AG08396 (cell line): ENCODE measurements at places on chromosomes 11 and 22.

- no peak for DNase-seq
Observed at GRCh38 chr11:131474947-131475346, 104.5 kb downstream of the NTM start.

DNA sequence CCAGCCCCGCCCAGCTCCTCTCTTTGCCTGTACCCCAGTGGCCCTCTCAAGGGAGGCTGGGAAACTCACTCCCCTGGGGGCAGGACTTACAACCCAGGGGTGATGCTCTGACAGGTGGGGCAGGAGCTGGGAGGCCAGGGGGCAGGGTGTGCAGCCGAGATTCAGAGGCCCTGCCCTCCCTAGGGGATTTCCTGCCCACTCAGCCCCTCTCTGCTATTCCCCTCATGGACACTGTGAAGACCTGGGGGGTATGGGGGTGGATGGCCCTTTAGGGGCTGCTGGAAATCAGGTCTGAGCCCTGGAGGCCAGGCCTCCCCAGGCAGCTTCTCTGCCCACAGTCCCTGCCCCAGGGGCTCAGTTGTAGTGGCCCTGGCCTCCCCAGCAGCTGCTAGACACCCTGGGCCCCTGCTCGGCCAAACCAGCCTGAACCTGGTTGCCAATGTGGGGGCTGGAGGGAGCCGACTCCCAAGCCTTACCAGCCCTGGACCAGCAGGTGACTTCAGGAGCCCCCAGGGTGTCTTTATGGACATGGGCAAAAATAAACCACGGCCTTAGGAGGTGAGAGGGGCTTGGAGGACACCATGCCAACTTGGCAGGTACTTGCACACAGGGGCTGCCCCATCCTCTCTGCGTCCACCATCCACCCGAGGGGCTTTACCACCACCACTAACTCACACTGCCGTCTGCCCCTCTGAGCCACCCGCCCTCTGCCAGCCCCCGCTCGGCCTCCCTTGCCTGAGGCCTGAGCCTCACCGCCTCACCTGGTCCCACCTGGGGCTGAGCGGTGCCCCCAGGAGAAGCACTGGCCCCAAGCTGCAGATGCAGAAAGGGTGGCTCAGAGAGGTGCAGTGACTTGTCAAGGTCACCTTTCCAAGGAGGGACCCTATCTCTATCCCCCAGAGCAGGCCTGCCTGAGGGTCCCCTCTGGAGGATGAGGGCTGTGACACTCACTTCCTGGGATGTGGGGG is 2.8 kb upstream of the PHLDA2 start:
- DNase-seq = no peak

- DNase-seq = no peak
Observed at GRCh38 chr11:128181088-128181480, 406.3 kb downstream of the ETS1 start.

DNA sequence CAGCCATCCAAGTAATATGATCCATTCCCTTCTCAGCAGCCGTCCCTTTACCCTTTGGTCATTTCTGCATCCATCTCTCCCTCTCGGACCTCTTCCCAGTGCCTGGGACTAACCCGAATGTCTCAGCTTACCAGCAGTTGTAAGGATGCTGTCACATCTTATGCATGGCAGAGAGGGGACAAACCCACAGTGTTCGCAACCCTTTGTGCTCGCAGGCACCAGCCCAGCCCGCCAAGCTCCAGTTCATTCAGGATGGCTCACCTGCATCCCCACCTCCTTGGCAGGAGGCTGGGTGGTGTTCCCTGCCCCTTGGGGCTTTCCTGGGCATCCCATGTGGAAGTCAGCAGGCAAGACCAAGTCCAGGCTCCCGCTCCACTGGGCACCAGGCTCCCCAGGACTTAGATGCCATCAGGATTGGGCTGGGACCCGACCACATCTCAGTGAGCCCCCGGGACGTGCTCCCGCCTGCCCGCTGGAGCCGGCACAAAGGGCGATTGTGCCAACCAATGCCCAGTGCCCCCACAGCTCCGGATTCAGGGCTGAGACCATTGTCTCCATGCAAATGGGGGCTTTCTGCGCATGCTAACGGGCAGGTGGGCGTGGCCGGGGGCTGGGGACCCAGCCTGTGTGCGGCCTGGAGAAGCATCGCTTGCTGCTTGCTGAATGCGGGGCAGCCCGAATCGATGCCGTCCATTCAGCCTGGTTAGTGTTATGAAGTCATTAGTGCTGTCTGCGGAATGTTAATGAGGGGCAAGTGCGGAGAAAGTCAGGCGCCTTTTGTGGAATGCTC is 108.6 kb downstream of the KCNQ1OT1 start:
- peak; percentile 7 for DNase-seq

- DNase-seq = no peak
Observed at GRCh38 chr11:130997278-130997677, 81.0 kb upstream of the SNX19 start.

DNA sequence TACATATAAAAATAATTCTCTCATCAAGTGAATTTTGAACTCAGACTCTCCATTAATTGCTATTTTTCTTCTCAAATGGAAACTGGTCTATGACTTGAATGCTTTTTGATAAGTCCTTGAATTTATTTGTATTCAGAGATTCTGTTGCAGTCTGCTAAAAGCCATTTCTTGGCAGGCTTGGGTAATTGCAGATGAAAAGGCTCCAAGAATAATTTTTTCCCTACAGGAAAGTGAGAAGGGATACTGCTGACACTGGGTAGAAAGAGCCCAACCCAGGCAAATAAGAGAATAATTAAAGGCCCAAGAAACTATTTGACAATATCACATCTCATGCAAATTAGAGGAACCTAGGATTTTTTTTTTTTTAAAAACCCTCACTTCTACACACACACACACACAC is 246.5 kb upstream of the DDI1 start:
- DNase-seq = no peak

DNA sequence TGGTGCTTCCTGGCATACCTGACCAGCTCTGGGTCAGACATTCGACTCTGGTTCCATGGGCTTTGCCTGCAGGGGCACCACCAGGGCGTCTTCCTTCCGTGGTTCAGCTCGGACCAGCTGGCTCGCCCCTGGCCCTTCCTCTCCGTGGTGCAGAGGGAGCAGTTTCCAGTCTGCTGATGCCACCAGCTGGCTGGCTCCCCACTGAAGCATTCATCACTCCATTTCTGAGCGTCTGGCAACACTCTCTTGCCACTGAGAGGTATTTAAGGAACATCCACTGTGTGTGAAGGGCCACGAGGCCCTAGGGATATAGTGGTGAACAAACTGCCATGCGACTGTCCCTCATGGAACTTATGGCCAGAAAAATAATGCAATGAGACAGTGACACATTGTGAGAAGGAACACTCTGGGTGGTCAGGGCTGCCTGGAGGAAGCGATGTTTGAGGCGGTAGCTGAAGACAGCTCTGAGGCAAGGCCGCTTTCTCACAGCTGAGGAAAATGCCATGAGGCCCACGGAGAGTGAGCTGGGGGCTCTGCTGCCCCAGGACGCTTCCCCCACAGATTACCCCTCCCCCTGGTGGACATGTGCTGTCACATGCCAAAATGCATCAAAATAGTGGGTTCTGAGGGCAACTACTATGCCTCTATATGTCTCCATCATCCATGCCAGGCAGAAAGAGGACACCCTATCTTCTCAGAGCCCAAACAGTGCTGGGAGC is 44.9 kb upstream of the ARFGAP3 start:
- DNase-seq = no peak

DNA sequence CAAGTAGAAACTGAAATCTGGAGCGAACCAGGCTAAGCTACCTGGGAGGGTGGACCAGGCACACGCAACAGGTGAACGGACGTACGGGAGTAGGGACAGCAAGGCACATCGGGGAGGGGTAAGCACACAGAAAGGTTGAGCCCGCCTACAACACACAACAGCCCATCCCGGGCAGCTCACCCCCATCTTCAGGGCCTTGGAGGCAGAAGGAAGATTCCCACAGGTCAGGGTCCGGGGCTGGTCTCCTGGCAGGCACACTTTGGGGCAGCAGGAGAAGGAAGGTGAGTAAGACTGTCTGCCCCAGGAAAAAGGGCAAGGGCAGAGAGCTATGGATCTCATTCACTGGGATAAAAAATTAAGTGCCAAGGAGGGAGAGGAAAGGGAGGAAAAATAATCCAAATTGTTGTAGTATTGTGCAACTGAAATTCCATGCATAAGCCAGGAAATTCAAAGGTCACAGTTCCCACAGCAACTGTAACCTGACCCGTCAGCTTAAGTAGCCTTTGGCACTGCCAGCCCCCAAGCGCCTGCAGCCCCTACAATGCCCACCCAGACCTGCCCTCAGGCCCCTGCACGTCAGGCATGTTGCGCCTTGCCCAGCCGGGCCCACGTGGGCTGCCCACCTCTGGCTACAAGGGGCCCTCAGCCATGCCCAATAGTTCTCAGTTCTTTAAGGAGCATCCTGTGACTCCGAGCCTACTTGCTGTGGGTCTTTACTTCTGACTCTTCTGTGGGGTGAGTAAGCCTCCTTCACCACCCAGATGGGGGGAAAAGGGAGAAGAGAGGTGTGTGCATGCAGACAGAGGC is 51.8 kb downstream of the MICAL3 start:
- DNase-seq = peak; percentile 72

DNA sequence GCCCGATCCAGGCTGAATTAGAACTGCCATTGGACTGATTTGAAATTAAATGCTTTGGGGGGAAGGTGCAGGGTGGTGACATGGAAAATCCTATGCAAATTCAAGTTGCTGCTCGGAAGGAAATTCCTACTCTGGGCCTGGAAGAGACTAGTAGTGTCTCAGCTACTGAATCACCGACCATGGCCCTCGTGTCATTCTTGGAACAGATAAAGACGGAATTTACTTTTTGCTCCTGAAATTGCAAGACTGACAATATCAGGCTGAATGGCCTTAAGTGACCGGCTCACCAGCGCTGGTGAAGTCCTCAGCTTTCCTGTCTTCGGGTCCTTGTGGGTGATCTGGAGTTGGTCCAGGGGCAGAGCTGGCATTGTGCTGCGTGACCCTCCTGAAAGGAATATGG is 6.1 kb downstream of the ASCC2 start:
- no peak for DNase-seq

DNA sequence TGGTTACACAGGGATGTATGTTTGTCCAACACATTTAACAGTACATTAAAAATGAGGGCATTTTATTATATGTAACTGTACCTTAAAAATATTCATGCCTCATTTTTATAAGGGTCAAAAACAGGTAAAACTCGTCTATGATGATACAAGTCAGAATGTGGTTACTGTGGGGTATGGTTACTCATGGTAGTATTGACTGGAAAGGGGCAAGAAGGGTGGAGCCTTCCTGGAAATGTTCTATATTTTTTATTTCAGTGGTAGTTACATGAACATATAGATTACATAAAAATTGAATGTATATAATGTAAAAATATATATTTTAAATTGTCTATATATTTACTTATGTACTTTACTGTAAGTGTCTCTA is 99.8 kb downstream of the STIM1 start:
- DNase-seq = no peak

DNA sequence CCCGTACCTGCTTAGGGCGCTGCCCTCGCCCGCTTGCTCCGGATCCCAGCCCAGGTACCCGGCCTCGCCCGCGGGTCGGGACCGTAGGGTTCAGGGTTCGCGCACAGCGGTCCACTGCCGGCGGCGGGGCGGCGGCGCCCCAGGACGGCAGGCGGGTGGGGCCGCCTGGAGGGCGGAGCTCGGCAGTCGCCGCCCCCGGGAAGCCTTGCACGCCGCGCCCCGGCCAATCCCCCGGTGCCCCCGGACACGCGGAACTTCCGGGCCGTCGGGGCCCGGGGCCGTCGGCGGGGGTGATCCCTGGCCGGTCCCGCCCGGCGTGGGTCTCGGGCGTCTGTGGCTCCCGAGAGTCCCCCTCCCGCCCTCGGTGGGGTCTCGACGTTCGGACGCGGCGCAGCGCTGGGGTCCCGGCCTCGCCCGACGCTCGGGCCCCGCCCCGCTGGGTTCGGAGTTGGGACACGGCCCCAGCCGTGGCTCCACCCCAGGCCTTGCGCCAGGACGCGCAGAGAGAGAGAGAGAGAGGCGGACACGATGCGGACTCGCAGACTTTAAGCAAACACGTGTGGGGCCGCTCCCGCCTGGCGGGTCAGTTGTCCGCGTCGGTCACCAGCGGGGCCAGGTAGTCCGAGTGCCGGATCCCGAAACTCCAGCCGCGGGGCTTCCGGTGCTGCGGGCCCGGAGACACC is at the start of gene TYMP:
Gene TYMP (minus strand): TSS at position 116 of the 683 bp plus-strand sequence. CDS start 303 bp downstream, outside the sequence.
- peak; percentile 77 for DNase-seq

- no peak for DNase-seq
Observed at GRCh38 chr11:91141655-91142054, 918.8 kb upstream of the CHORDC1 start.

DNA sequence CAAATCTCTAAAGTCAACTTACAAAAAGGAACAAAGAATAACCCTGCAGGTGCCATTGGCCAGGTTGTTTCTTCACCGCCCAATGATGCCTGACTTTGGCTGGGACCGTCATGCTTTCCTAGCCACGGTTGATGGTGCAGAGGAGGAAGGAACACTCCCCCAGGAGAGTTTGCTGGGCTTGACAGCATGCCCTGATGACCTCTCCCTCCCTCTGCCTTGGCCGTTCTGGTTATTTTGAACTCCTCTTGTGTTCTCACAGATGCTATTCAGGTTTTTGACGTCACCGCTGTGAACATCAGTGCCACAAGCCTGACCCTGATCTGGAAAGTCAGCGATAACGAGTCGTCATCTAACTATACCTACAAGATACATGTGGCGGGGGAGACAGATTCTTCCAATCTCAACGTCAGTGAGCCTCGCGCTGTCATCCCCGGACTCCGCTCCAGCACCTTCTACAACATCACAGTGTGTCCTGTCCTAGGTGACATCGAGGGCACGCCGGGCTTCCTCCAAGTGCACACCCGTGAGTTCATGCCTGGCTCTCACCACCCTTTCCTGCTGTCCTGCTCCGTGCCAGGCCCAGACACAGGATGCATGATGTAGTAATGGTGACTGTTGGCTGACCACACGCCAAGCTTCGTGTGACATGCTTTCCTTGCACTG is 89.0 kb upstream of the OR4B1 start:
- no peak for DNase-seq

- DNase-seq = no peak
Observed at GRCh38 chr11:17445240-17445795, 31.3 kb downstream of the ABCC8 start.

- no peak for DNase-seq
Observed at GRCh38 chr11:87966694-87967093, 208.5 kb downstream of the RAB38 start.

DNA sequence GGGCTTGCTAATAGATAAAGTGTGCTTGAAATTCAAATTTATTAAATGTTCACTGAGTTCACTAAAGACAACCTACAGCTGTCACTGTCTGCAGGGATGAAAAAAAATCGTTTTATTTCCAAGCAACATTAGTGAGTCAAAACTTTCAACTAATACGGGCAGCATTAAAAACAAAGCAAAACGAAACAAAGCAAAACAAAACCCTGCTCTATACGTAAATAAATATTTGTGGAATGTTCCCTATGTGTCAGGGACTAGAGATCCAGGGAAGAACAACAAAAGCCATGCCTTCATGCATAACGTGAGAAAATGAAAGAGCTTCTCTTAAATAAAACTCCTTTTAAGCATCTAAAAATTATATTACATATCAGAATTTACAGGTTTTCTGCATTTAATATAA is 553 bp downstream of the NAALAD2 start:
- DNase-seq = no peak

- DNase-seq = no peak
Observed at GRCh38 chr11:2523821-2524391, 79.1 kb downstream of the KCNQ1 start.

GRCh38 chr11:132158696-132159095 is 788.3 kb downstream of the NTM start:
- peak; percentile 29 for DNase-seq

- no peak for DNase-seq
Observed at GRCh38 chr22:34808618-34809017, 257.3 kb upstream of the ISX start.
